ENCODE measurements at places on chromosomes 5 and 9.
A peak's percentile ranks its signal among the peaks of the same experiment; 100 is the strongest.

DNA sequence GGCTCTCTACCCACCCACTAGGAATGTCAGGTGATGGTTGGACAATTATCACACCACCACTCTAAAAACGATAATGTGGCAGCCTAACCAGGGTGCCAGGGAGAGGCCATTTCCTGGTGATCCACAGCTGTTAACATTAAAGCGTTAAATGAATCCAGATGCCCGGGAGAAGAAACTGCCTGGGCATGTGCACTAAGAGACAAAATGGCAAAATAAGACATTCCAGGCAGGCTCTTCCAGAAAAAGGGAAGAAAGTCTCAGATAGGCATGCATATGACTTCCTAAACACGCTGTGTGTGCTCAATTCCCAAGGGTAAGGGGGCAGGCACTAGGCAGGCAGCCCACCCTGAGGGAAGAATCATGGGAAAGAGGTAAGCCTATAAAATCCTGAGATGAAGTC lies 4.6 kb upstream of the TXN start:
- no peak for DNase-seq

GRCh38 chr5:146041180-146041789 lies 64.1 kb downstream of the PLAC8L1 start:
- no peak for DNase-seq

DNA sequence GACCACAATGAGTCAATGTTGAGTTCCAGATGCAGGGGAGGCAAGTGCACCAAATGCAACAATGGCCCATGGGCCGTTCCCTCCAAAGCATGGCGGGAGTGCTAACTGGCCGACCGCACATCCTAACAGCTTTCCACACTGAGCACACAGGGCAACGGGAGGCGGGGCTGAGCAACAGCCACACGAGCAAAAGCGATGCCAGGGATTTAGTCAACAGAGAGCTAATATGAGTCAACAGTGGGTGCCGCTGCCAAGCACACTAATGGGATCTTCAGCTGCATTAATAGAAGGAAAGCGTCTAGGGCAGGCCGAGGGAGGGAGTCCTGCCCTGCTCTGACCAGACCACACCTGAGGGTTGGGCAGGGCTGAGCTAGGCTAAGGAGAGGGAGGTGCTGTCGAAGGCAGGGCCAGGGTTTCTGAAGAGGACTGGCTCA lies 4.6 kb downstream of the EPB41L4B start:
- DNase-seq, result peak; percentile 96

DNA sequence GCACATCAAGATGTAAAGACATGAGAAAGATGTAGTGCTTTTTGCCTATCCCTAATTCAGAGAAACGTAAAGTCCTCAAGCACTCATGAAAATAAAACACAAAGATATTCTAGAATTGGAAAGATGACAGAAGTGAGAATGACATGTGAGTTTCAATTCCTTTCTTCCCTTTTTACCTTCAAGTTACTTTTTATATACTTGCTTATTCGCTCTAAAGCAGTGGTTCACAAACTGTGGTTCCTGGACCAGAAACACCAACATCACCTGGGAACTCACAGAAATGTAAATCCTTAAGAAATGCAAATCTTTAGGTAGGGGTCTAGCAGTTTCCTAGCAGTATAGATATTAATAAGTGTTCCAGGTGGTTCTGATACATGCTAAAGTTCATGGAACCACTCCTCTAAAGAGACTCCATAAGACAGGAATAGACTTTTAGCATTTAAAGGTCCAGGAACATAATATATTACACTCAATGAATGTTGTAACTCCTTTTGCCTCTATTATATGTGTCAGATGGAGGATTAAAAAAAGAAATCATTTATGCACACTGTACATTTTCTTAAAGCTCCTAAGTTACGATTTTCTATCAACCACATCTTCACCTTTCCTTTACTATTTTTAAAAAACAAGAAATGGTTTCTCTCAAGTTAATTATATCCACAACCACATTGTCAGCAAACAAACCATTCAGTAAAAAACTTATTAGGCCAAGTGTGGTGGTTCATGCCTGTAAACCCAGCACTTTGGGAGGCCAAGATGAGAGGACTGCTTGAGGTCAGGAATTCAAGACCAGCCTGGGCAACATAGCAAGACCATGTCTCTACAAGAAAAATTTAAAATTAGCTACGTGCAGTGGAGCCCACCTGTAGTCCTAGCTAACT lies 39.9 kb downstream of the ERP44 start:
- no peak for DNase-seq

DNA sequence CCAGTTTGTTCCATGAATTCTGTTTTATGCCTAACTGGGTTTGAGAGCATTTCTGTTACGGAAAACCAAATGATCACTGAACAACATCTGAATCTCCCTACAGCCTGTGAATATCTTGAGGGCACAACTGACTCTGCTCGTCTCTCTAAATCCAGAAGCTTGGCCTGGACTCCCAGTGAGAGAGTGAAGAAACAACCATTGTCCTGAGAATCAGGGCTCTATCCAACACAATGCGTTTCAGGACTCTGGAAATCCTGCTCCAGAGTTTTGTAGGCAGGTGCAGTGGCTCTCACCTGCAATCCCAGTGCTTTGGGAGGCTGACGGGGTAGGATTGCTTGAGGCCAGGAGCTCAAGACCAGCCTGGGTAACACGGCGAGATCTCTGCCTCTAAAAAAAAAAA lies 7.8 kb upstream of the MVB12B start:
- no peak for DNase-seq

DNA sequence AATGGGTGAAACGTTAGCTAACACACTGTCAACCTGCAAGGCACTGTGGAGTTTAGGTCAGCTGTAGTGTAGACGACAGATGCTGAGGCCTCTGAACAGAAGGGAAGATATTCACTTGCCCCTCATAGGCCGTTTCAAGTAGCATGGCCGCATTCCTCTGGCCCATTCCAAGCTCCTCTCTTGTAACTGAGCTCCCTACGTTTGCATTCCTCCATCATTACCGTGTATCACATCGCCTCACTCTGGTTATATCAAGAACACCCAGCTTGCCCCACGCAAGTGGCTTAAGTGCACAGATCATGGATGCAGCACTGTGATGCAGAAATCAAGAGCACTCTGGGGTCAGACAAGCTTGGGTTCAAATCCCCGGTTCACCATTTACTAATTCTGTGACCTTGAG lies 43.3 kb downstream of the PRELID2 start:
- DNase-seq, result no peak

GRCh38 chr5:78586251-78586650 lies 62.3 kb downstream of the LHFPL2 start:
- DNase-seq, result no peak

DNA sequence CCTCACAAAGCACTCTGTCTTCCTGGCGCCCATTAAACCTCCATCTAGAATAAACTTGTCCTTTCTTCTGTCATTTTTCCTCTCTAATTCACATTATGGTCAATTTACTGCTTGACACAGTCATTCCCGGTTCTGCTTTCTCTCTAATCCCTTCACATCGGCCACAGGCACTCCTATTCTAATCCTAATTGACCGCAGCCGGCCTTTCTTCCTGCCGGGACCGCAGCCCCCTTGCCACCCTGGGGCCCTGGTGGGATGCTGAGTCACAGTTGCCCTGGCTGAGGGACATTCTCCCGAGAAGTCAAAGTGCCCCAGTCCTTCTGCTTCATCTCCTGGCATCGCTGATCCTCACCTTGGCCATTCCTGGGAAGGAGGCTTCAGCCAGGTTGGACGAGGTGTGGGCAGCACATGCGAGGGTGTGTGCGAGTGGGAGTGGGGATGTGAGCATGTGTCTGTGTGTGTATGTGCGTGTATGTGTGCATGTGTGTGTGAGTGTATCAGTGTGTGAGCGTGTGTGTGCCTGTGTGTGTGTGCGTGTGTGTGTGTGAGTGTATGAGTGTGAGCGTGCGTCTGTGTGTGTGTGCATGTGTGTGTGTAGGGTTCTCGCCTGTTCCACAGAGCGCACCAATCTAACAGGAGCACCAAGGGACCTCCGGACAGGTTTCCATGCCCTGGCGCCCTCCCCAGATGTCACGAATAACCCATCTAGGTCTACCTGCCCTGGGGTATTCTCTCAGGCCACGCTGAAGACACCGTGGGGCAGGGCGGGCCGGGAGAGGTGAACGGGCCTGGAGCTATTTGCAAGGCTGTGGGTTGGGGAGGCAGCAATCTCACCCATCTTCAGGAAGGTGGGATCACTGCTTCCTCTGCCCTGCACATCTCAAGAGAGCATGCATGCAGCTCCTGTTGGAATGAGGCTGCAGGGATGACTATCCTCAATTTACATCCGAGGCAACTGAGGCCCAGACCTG lies 191.2 kb downstream of the PAX5 start:
- no peak for DNase-seq
